ENCODE measurements at places on chromosomes 7 and 10.

GRCh38 chr7:116569737-116570136 lies 44.9 kb downstream of the CAV1 start:
- no peak for DNase-seq

DNA sequence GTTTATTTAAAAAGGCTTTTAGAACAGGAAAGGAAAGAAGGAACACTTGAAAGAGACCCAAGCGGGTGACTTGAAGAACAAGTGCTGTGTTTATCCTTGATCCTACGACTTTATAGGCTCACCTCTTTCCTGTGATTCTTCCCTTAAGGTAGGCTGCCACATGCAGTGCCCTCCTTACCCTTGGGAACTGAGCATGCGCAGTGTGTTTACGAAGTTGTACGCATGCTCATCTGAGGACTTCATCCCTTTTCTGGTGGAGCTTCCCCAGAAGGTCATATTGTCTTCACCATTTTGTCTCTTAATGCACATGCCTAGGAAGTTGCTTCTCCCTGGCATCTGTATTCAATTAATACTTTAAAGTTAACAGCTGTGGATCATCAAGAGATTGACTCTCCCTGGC lies 49.9 kb upstream of the VOPP1 start:
- DNase-seq: no peak

GRCh38 chr10:24467605-24468004 lies 256.1 kb downstream of the ARHGAP21 start:
- DNase-seq: no peak

- DNase-seq: no peak
These were observed 404.6 kb upstream of the NRP1 start for GRCh38 chr10:33739031-33739430.

- DNase-seq: no peak
These were observed 55.2 kb downstream of the LRMDA start for GRCh38 chr10:75486591-75486990.

- no peak for DNase-seq
These were observed 80.2 kb upstream of the PPP2R2D start for GRCh38 chr10:131820626-131821025.
